Fibroblast of villous mesenchyme (primary cell): ENCODE measurements at places on chromosomes 4 and X.

GRCh38 chr4:24876431-24876830 is 36.4 kb downstream of the CCDC149 start:
- DNase-seq, result no peak

- DNase-seq, result no peak
Measured at GRCh38 chr4:159503236-159504008, 400.5 kb downstream of the RAPGEF2 start.

DNA sequence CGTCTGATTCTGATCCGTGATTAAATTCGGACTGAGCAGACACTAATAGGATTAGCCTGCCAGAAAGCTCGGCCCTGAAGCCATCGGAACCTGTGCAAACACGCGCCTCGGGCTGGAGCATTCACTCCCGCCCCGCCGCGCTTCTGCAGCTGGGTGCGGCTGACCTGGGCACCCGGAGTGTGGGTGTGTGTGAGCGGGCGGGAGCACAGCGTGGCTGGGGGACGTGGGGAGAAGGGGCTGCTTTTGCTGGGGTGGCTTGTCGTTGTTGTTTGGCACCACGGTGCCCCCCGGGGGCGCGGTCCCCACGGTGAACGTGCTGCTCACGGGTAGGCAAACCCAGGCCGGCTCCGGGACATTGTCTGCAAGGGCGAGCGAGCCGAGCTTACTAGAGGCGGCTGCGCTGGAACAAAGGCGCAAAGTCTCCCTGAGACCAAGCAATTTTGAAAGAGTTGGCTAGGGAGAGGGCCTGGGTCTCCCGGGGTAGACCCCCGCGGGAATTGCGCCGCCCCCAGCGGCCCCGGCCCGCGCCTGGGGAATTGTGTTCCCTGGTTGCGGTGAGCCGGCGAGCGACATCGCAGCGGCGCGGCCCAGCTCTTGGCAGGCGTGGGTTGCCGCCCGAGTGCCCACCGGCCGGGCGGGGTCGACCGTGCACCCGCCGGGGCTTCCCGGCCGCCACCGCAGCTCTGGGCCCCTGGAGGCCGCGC is 1.4 kb downstream of the MAMLD1 start:
- DNase-seq, result no peak

DNA sequence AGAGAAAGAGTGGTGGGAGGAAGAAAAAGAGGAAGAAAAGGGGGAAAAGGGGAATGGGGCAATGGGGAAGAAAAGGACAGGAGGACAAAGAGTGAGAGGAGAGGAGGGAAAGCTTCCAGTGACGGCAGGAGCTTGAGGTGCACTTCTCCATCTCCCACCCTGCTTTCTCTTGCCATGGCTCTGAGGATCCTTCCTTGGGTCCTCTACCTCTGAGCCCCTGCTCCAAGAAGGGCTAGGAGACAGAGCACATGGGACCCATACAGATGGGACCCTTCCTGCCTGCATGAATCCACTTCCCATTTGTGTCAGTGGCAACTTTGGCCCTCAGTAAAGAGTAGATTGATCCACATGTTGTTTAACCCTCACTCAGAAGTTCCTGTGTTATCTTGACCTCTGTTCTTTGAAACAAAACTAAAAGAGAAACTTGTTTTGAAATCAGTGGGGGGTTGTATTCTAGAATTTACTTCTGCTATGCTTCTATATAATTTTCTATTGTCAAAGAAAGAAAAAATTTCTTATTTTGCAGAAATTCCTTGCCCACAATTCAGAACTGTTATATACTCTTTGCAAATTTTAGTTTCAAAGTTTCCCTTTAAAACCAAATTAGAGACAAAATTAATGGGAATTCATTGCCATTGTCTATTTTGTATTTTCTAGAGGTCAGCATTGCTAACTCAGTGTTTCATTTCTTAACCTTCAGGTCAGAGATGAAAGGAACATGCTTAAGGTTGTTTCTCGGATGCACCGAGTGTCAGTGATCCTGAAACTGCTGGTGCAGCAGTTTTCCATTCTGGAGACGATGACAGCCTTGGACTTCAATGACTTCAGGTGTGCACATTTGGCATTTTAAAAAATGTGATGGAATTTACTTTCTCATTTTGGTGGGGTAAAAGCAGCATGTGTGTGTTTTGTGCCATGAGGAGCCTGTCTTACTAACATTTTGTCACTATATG is 5.0 kb downstream of the TDO2 start:
- DNase-seq, result no peak

GRCh38 chr4:94976371-94977011 is 218.7 kb downstream of the BMPR1B start:
- DNase-seq, result peak; percentile 39

DNA sequence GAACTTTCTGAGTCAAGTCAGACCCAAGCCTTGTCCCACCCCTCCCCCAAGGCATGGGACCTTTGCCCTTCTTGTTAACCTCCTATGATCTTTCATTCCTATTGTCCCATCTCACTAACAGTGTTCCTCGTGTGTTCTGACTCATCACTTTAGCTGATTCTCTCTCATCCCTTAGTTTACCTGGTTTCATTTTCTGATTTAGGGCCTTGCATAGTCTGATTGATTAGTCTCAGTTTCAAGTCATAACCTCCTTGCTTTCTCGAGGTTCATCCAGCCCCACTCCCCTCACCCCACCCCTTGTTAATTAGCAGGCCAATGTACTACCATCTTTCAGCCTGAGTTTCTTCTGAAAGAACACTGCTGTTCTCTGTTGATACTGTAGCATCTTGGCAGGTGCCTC is 517.4 kb downstream of the RPA4 start:
- no peak for DNase-seq

DNA sequence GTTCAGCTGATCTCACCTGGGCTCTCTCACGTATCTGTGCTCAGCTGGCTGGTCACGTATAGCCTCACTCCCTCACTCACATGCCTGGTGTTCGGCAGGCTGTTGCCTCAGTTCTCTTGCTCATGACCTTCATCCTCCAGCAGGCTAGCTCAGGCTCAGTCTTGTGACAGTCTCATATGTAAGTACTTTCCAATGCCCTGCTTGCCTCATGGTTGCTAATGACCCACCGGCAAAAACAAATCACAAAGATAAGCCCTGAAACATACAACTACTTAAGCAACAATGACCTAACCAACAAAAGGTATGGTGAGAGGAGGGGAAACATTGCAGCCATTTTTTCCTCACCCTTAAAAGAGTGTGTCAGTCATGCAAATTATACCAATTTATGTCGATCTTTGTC is 25.0 kb downstream of the MEPE start:
- DNase-seq, result no peak

GRCh38 chr4:5166377-5166776 is 115.1 kb downstream of the STK32B start:
- DNase-seq, result no peak

GRCh38 chr4:4519297-4519894 is 22.5 kb downstream of the STX18 start:
- DNase-seq, result no peak

DNA sequence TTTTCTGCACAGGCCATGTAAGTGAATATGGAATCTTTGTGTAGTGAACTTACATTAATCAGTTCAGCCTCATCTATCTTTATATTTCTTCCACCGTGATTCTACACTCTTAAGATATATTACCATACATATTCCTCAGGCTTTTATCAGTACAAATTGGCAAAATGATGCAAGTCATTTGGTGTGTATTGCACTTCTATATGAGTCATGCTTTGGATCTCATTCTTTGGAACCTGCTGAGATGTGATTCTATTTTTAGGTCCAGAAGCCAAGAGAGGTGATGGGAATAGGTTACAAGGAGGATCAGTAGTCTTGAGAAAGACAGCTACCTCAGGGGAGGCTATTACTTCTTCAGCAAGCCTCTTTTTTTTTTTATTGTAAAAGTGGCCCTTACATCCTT is 204.4 kb downstream of the ZNF330 start:
- DNase-seq, result peak; percentile 81

DNA sequence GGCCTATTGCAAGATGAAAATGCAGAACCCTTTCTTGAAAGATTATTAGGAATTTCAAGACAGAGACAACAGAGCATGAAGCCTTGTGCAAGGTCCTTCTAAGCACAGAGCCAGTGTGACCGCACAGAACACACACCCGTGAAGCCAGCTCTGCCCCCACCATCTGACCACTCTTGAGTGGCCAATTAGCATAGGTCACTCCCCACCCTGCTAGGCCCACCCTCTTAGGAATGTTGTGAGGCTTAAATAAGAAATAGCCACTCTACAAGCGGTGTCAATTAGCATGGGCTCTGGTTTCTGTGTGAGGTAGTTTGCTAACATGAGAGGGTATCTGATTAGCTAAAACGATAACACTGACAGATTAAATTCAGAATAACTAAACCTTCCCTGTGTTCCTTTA is 152.9 kb downstream of the PTTG2 start:
- DNase-seq, result no peak
